Stimulated activated naive B cell treated with anti-CD40 and anti-IgM and Interleukin-4, amounts not matched to agents 10 μg/mL and 1 μg/mL and 100 μg/mL, for 72 hours (primary cell): ENCODE measurements at places on chromosomes 2 and 18.

DNA sequence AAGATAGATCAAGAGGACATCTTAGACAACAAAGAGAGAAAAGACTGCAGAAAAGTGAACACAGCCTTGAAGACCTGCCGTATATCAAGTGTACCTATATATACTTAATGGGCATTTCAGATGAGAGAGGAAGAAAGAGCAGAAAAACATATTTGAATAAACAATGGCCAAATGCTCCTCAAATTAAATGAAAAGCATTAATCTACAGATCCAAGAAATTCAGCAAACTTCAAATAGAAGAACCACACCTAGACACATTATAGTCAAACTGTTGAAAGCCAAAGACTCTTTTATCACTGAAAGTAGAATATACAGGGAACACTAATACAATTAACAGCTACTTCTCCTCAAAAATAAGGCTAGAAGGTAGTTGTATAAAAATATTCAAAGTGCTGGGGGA is 18.7 kb upstream of the TTL start:
- DNase-seq: no peak
- no peaks in the 10 kb centered on the region for H3K27me3 ChIP-seq

DNA sequence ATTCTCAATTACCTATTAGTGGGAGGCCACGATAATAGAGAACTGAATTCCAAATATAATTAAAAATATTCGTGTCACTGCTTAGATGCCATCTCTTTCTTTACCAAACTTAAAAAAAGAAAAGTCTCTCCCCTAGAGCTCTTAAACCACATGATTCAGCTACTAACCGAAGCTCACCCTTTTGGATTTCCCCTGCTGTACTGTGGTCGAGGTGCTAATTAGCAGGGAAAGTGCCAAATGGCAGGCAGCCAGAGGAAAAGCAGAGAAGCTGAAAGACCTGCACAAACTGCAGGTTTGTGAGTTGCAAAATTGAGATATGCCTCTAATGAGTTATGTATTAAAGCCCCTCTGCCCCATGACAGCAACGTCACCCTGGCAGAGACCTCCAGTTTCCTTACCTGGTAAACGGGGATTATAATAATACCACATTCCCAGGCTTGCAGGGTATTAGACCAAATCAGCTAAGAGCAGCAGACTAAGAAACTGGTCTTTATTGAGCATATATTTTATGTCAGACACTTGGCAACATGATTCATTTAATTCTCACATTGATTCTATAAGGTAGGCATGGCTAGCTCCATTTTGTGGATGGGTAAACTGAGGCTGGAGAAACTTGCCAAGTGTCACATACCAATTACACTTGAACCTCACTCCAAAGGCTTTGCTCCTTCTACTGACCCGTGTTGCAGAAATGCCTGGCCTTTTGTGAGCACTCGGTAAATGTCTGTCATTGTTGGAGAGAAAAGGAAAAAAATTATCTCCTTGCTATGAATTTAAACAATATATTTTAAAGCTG is 259.7 kb downstream of the LPIN1 start:
- H3K4me3 ChIP-seq: no peak overlapping the region
- H3K27ac ChIP-seq: no peak overlapping the region
- peaks cover 62% of the 10 kb centered on the region for H3K4me1 ChIP-seq

GRCh38 chr18:22827216-22827615 is 105.9 kb upstream of the RBBP8 start:
- H3K4me1 ChIP-seq: peaks cover 7% of the 10 kb centered on the region
- H3K27me3 ChIP-seq: peaks cover 4% of the 10 kb centered on the region
- DNase-seq: no peak
- no peak overlapping the region for H3K27ac ChIP-seq
- no peaks in the 10 kb centered on the region for H3K36me3 ChIP-seq
- H3K4me3 ChIP-seq: no peak overlapping the region

- peaks cover 18% of the 10 kb centered on the region for H3K4me1 ChIP-seq
- peak overlapping the region; percentile 93 for H3K4me3 ChIP-seq
- DNase-seq: no peak
- H3K27ac ChIP-seq: peak overlapping the region; percentile 100
Measured at GRCh38 chr2:226791056-226791486, 8.5 kb downstream of the IRS1 start.

DNA sequence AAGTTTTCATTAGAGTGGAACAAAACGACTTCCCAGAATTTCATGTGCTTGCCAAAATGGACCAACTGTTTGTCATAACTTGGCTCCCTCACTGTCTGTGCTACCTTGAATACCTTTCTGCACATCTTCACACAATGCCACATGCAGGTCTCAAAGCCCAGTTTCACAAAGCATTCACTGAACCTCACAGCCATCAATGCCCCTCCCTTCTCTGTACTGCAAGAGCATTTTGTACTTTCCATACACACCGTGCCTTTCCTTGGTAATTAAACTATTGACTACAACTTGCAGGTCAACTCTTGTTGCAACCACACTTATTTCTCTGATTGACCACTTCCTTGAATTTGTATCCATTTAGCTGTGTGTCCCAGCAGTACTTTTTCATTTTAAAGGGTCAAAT is 50.5 kb downstream of the PAX3 start:
- no peaks in the 10 kb centered on the region for H3K36me3 ChIP-seq
- no peaks in the 10 kb centered on the region for H3K4me1 ChIP-seq
- H3K27me3 ChIP-seq: peaks cover 12% of the 10 kb centered on the region
- no peak overlapping the region for H3K4me3 ChIP-seq

DNA sequence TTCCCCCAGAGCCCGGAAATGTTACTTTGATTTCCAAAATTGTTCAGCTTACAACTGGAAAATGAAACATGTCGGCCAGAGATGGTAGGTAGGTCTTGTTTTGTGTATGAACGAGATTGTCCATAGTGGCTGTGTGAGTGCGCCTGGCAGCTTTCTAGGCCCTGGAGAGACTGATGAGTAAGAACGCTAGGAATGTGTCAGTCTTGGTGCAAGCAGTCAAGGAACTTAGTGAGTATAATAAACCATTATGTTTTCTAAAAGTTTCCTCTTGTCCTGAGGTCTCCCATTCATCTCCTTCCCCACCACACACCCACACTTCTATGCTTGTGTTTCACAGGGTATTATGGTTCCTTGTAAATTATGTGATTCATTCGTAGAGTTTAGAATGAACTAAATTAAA is 234.2 kb downstream of the CDH2 start:
- no peaks in the 10 kb centered on the region for H3K36me3 ChIP-seq
- H3K4me1 ChIP-seq: no peaks in the 10 kb centered on the region
- no peak overlapping the region for H3K27ac ChIP-seq
- H3K27me3 ChIP-seq: no peaks in the 10 kb centered on the region
- DNase-seq: no peak
- no peak overlapping the region for H3K4me3 ChIP-seq

- DNase-seq: no peak
- no peak overlapping the region for H3K27ac ChIP-seq
- no peaks in the 10 kb centered on the region for H3K4me1 ChIP-seq
- no peak overlapping the region for H3K4me3 ChIP-seq
- no peaks in the 10 kb centered on the region for H3K27me3 ChIP-seq
- H3K36me3 ChIP-seq: no peaks in the 10 kb centered on the region
Measured at GRCh38 chr18:40109252-40110049, 1845.6 kb upstream of the PIK3C3 start.

GRCh38 chr18:49228187-49228586 is 232.3 kb downstream of the DYM start:
- DNase-seq: no peak
- H3K27me3 ChIP-seq: no peaks in the 10 kb centered on the region
- H3K36me3 ChIP-seq: peaks cover 32% of the 10 kb centered on the region
- H3K4me1 ChIP-seq: peaks cover 2% of the 10 kb centered on the region
- H3K4me3 ChIP-seq: no peak overlapping the region
- H3K27ac ChIP-seq: no peak overlapping the region

GRCh38 chr2:65700720-65701119 is 268.3 kb upstream of the SPRED2 start:
- no peak overlapping the region for H3K4me3 ChIP-seq
- no peaks in the 10 kb centered on the region for H3K36me3 ChIP-seq
- H3K4me1 ChIP-seq: no peaks in the 10 kb centered on the region

GRCh38 chr2:11578986-11579774 is 45.3 kb downstream of the GREB1 start:
- H3K4me1 ChIP-seq: peaks cover 7% of the 10 kb centered on the region
- H3K4me3 ChIP-seq: no peak overlapping the region
- no peak for DNase-seq
- H3K27me3 ChIP-seq: peaks cover 25% of the 10 kb centered on the region
- no peak overlapping the region for H3K27ac ChIP-seq
- no peaks in the 10 kb centered on the region for H3K36me3 ChIP-seq

DNA sequence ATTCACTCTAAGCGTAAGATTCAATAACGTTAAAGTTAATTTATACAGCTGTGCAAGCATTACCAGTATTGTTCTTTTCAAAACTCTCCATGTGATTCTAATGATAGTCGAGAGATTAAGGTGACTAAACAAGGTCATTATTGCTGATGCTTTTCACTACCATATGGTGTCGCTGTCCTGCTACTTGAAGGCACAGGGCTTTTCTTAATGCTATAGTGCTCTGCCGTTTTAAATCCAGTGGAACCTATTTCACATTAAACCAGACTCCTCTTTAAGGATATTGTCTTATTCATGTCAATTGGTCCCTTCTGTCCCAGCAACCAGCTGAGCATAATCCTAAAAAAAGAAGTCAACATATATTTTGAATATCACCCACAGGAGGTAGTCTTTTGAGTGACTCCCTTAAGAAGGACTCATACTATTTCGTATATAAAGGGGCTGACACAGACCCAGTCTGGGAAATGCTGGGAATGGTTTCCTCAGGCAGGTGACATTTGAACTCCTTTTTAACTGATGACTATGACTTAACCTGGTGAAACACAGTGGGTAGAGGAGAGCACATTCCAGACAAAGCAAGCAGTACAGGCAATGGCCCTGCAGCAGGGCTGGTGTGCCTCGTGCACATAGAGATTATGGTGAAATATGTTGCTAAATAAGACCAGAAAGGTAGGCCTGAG is 53.9 kb upstream of the CYTIP start:
- no peak for DNase-seq
- peaks cover 32% of the 10 kb centered on the region for H3K4me1 ChIP-seq
- no peaks in the 10 kb centered on the region for H3K27me3 ChIP-seq
- H3K27ac ChIP-seq: no peak overlapping the region
- no peaks in the 10 kb centered on the region for H3K36me3 ChIP-seq

- no peak for DNase-seq
- H3K27me3 ChIP-seq: peaks cover 19% of the 10 kb centered on the region
- H3K27ac ChIP-seq: no peak overlapping the region
- H3K4me1 ChIP-seq: peaks cover 13% of the 10 kb centered on the region
- H3K36me3 ChIP-seq: no peaks in the 10 kb centered on the region
- H3K4me3 ChIP-seq: no peak overlapping the region
Measured at GRCh38 chr18:48167897-48168253, 237.4 kb upstream of the SMAD2 start.

DNA sequence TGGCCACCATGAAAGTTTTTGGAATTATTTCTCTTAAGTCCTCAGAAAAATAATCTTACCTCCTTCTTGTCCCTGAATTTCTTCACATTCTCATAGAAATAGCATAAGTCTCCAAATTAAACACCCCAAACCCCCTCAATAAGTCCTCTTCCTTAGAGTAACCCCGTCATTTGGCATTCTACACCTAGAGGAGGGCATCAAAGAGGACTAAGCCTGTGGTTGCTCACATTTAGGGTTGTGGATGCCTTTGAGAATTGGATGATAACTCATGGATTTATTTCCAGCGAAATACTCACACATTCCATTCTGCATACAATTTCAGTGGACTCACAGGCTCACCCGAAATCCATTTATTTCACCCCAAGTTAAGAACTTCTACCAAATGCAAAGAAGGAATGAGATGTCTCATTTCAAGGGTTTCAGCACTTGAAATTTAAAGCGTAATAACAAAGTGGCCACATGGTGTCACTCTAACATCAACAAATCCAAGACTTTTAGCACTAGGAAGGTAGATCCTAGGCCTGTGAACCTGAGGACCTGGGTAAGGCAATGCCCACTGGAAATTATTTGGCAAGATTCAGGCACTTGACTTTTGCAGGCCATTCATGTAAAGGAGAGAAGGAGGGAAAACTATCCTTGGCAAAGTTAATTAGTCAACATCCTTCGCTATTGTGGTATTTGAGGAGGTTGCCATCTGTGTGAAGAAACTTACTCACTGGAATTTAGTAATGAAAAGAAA is 24.6 kb downstream of the DYTN start:
- peaks cover 15% of the 10 kb centered on the region for H3K27me3 ChIP-seq
- no peak overlapping the region for H3K27ac ChIP-seq
- no peaks in the 10 kb centered on the region for H3K36me3 ChIP-seq
- no peaks in the 10 kb centered on the region for H3K4me1 ChIP-seq
- no peak overlapping the region for H3K4me3 ChIP-seq
- peak; percentile 17 for DNase-seq

DNA sequence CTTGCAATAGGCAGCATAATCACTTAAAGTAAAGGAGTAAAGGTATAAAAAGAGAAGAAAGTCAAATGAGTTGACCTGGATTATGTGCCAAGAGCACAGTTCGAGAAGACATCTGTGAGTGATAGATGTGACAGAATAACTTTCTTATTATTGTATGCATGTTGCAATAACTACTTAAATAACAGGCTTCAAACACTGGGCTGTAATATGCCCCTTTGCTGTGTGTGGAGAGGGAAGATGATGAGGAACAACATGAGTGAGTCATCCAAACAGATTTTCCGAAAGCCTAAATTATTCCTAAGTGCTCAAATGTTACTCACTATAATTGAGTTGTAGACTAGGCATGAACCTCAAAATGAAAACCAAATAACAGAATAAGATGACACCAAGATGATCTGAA is 328.1 kb downstream of the EXOC6B start:
- no peak for DNase-seq
- no peaks in the 10 kb centered on the region for H3K4me1 ChIP-seq
- H3K4me3 ChIP-seq: no peak overlapping the region
- H3K36me3 ChIP-seq: peaks cover 6% of the 10 kb centered on the region
- no peaks in the 10 kb centered on the region for H3K27me3 ChIP-seq
